Activated naive CD4-positive, alpha-beta T cell treated with anti-CD3 and anti-CD28 coated beads, Interleukin-2, amount 10 ng/mL, durations not matched to agents 7 days and 5 days (primary cell): ENCODE measurements at places on chromosomes 7 and 10.

DNA sequence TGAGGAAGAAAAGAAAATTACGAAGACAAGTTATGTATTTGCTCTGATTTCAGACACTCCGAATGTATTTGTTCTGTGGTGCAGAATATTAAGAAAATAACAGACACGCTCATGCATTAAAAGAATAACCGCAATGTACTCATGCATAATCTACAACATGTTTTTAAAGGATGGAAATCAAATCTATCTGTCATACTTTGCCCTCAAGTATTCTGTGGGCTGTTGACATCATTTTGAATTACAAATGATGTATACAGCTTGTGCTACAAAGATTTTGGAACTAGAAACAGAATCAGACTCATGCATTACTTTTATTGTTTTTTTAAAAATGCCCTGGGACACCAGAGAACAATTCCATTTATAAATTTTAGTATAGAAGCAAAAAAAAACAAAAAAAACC lies 69.9 kb downstream of the APBB1IP start:
- no peak for DNase-seq

GRCh38 chr10:111725050-111725449 lies 458.5 kb downstream of the GPAM start:
- DNase-seq, result no peak

DNA sequence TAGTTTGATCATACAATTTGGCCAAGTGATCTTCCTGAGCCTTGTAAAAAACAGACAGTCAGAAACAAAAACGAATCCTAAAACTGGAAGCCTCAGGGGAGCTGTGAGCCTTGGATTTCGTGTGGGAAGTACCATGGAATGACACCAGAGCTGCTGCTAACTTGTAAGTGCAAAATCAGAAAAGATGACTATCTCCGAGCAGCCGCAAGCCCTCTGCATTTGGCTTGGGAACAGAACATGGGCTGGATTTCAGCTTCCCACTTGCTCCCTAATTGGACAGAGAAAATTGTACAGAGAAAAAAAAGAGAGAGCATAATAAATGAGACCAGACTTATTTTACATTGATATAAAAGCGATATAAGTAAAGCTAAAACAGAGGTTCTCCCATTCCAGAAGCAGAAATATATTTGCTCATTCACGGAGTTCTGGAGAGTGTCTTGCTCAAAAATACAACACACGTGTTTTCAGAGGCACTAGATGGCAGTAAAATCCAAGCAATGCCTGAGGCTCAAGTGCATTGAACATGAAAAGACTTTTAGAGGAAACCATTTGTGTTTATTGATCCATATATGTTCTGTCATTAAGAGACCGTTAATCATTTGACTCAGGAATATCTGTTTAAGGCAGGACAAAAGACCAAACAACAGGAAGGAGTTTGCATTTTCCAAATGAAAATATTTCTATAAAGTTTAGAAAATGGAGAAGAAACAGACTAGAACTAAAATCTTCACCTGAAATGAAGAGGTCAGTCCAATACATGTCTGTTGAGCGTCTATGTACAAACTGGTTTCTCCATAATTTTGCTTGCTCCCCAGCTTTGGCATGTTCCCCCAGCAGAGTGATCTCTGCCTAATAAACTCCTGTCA lies 78.3 kb upstream of the SLC26A5 start:
- DNase-seq, result no peak

- DNase-seq, result no peak
Observed at GRCh38 chr10:2011106-2011716, 273.9 kb upstream of the ADARB2 start.

DNA sequence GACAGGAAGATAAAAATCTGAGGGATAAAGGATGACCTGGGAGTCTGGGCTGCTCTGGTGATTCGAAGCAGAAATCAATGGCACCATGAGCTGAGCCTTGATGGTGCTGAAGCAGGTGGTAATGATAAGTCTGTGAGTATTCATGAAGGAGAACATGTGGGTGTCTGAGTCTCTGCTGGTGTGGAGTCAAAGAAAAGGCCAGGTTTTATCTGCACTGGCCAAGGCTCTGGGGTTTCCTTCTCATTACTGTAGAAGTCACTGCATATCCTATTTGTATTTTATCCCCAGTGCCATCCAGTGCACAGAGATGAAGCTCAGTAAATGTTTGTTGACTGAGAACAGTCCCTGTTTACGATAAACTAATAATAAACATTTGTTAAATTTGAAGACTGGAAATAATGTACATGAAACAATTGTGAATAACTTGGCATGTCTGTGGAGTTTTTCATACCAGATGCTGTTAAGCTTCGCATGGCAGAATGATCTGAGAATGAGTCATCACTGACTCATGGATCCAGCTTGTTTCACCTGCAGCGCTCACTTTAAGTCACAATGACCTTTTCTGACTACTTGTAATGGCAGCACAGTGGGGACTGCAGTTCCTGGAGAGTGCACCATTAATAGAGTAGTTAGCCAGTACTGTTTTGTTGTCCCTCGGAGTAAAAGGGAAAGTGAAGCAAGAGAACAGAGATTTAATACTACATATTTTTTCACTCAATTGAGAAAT lies 538.5 kb downstream of the HTR7 start:
- no peak for DNase-seq

DNA sequence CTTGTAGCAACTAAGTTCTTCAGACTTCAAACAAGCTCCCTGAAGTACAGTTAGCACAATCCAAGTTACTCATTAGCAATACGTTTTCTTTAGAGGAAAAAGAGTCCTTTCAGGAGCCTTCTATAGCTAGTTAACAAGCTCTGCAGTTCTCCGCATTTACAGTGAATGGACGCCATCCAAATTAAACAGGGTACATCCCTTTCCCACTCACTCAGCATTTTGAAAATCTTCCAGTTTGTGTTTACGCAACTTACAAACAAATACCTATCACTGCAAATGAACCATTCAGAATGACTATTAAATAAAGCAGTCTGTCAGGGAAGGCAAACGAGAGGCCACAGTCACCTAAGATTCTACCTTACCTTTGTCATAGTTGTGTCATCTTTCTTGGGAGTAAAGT lies 84.5 kb downstream of the RNF32 start:
- DNase-seq, result no peak

GRCh38 chr7:42143711-42144600 lies 93.1 kb downstream of the GLI3 start:
- DNase-seq, result no peak

DNA sequence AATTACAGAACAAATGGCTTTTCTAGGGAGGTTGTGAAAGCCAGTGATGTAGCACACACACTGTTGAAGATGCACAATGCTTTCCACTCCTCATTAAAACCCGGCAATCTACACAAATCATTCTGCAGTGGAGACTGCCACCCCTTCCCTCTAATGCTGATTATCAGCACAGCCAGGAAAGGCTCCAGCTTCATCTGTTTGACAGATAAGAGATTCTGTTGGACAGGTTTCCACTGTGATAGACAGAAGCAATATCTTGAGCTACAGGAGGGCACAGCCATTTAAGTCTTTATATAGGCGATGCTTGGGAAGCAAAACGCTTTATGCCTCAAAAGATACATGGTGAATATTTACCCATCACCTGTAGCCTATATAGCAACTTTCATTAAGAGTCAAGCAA lies 555.6 kb downstream of the GLRX3 start:
- no peak for DNase-seq

GRCh38 chr10:103546401-103546800 lies 52.9 kb downstream of the NEURL1 start:
- DNase-seq, result no peak

DNA sequence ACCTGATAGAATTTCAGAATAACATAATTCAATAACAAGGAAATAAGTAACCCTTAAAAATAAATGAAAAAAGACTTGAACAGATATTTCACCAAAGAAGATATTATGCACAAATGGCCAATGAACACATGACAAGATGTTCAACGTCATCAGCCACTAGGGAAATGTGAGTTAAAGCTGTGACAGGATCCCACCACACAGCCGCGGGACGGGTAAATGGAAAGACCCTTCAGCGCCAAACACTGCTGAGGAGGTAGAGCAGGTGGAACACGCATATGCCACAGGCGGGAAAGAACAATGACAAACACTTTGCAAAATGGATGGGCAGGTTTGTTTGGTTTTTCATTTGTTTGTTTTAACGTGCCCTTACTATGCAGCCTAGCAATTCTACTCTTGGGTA lies 86.1 kb upstream of the RNF32 start:
- DNase-seq, result no peak
